Hypothalamus (tissue), 51 donors: ENCODE measurements at places on chromosomes 5 and 9.

DNA sequence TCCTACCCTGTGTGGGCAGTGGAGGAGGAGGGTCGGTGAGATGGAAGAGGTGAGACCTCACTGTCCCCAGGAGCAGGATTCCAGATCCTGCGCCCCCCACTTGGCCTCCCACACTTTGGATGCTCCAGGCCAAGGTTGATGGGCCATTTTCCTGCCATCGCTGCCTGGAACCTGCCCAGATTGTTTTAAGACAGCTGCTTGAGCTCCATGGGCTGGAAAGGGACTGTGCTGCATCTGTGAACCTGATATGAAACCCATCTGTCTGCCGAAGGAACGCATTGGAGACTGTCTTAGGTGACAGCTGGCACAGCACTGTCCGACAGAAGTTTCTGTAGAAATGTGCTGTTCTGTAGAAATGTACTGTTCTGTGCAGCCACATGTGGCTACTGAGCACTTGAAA is 72.7 kb upstream of the SLC25A48 start:
- DNase-seq = no peak

DNA sequence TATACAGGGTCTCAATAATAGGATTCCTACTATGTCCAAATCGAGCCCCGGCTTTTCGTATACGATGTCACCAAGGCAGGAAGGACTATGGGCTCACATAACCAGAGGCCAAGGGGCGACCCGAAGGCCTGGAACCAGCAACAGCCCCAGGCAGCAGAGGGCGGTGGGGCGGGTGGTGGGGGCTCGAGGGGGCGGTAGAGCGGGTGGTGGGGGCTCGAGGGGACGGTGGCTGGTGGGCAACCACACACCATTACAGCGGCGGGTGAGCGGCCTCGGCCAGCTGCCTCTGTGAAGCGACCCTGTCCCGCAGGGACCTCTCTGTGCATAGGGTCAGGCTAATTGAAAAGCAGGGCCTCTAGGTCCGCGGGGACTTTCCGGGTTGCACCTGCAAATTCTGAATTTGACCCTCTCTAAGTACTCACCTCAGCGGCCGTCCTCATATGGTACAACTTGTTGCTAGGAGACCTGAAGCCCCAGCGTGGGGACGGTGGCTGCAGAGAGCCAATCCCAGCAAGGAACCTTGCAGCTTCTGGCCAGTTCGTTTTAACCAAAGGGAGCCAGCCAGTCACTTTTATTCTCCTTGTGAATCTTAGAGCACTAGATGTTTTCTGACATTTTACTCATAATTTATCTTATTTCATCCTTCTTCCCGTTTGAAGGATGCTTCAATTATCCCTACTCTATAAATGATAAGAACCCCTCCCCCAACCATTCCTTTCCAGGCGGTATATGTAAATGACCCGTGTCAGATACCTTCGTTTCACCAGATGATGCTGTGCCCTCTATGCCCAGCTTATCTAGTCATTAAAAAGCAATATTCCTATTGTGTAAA is at the start of gene NME5:
NME5 (minus strand) TSS at position 480 of the 832 bp plus-strand sequence. CDS start 648 bp downstream, outside the sequence.
- DNase-seq = peak; percentile 66

- no peak for DNase-seq
Observed at GRCh38 chr5:35325836-35326235, 95.5 kb upstream of the PRLR start.

DNA sequence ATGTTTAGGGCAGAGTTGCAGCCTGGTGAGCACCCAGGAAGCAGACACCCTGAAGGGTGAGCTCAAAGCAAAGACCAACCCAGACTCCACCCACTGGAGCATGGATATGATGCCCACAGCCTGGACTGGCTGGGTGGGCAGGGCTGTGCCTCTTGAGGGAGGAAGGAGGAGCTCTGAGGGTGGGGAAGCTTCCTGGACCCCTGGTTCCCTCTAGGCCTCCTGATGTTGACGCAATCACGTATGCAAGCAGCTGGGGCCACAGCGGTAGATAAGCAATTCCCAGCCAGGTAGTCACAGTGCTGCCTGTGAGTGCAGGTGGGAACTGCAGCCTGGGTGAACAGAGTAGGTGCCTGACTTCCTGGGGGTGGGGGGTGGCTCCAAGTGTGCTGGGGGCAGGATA is 271.5 kb downstream of the CDK5RAP2 start:
- DNase-seq = no peak

DNA sequence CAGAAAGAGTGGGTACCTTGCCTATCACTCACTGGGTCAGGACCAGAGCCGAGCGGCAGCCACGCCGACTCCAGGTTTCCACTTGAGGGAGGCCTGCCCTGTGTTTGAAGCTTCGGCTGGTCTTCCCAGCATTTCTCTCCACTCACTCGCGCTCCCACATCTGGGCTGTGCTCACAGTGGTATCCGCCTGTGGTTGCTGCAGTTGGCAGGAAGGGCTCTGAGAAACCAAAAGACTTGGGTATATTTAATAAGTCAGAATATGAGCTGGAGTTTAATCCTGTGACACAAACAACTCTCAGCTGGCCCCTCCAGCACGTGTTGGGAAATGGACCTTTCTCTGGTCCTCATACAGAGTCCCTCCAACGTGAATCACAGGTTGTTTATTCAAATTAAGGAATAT is 70.9 kb downstream of the SPRY4 start:
- no peak for DNase-seq

- DNase-seq = no peak
Observed at GRCh38 chr9:109329638-109330258, 8.9 kb upstream of the EPB41L4B start.

GRCh38 chr9:88988796-88989641 is 2.2 kb upstream of the S1PR3 start:
- DNase-seq = no peak

- DNase-seq = no peak
Observed at GRCh38 chr9:91628892-91629291, 205.3 kb upstream of the NFIL3 start.

- no peak for DNase-seq
Observed at GRCh38 chr9:4020755-4021296, 279.0 kb downstream of the GLIS3 start.

DNA sequence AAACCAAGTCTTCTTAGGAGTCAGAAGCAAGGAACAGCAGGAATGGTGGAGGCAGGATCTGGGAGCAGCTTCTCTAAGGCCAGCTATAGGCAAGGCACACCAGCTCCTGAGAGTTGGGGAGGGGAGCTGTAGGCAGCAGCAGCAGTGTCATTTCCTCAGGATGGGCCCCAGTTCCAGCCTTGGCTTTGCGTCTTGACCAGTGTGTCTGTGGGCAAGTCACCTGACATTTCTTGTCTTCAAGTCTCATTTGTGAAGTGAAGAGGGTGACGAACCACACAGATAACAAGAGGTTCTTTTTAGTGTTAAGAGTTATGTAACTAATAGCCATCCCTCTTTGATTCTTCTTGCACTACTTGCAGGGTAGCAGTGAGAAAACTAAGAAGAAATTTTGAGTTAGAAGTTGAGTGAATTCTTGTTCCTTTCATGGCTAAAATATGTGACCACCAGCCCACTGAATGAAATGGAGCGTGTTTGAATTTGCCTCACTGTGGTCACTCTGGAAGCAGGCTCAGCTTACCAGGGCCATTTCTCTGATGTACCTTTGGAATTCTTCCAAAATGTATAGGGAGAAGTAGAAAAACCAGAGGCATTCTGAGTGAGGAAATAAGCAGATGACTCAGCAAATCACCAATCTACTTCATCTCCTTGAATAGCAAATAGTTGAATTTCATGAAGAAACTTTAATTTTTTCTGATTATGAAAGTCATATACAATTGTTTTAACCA is 42.4 kb downstream of the RHOBTB3 start:
- DNase-seq = no peak

GRCh38 chr9:95147452-95148207 is 169.9 kb downstream of the FANCC start:
- no peak for DNase-seq

- DNase-seq = no peak
Observed at GRCh38 chr9:130343445-130343918, 77.9 kb downstream of the HMCN2 start.

- DNase-seq = no peak
Observed at GRCh38 chr5:34455098-34455497, 201.0 kb upstream of the RAI14 start.

DNA sequence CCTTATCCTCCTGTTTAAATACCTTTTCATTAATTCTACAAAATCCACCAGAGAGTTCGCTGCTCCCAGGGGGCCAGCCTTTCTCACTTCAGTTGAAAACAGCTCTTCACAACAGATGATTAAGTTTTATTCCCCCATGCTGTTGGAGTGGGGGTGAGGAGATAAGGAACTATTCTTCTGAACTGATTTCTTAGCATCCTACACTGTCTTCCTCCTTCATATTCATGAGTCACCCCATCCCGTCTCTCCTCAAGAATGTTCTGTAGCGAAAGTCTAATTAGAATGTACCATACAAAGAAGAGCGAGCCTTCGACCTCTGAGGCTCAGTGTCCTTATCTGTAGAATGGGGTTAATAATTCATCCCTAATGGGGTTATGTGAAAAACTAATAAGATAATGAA is 138.0 kb downstream of the PIK3R1 start:
- DNase-seq = no peak

DNA sequence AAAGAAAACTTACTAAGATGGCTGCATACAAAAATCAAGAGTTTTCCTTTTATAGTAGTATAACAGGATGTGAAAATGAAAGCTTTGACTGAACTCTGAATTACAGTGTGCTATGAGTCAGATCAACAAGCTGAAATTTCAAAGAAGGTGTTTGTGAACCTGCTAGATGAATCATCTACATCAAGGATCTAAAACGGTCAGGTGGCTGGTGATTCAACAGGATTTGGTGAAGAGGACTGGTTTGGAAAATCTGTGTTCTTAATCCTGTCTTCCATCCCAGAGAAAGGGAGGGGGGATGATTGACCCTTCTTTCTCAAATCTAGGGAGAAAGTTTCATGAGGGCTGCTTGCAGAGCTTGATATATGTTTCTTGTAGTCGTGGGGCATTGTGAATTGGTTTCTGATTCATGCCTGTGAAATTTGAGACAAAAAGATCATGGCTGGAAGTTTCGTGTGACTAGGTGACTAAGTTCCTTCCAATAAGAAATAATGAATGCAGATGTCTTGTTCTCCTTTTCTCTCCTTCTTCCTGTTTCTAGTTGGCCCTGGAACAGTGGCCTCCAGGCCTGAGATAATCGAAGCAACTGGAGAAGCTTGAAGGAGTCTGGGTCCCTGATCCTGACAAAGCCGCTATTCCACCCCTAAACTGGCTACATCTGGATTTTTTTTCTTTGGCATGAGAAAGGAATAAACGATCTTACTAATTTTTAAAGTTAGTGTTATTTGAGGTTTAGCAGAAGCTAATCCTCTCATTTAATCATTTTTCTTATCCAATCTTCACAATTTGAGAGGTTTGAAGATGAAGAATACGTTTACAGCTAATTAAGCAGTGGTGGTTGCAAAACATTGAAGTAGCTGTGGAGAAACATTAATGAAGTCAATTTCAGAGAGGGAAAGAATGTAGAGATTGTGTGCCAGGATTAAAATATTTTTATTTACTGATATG is 67.2 kb downstream of the MRPS30 start:
- no peak for DNase-seq

- DNase-seq = no peak
Observed at GRCh38 chr9:89637787-89638186, 33.0 kb downstream of the GADD45G start.

DNA sequence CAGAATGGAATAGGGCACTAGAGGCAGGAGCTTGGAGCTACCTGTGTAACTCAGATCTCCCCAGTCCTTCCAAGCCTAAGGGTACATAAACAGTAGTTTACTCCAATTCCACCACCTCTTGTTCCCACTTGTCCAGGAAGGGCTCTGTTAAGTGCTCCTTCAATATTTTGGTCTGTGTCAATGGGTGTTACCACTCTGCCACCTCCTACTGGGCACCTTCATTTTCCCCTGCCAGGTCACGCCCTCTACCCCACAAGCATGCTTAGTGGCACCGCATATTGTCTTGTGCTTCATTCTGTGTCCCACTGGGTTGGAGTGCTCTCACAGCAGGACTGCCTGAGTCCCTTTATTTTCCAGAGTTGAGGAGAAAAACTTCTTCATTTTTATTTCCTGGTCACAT is 459.8 kb downstream of the ARHGEF28 start:
- DNase-seq = no peak

- DNase-seq = no peak
Observed at GRCh38 chr9:113148781-113149510, 1.9 kb upstream of the SLC31A2 start.

GRCh38 chr5:167822241-167822640 is 469.2 kb upstream of the WWC1 start:
- no peak for DNase-seq

GRCh38 chr9:4119778-4120554 is 179.9 kb downstream of the GLIS3 start:
- DNase-seq = no peak

DNA sequence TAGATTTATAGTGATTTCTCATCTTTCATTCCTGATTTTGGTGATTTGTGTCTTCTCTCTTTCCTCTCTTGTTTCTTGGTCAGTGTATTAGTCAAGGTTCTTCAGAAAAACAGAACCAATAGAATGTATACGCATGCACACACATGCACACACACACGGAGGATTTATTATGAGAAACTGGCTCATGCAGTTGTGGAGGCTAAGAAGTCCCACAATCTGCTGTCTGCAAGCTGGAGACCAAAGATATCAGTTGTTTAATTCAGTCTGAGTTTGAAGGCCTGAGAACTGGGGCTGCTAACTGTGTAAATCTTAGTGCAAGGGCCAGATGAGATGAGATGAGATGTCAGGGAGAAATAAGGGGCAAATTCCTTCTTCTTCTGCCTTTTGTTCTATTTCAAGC is 5.7 kb upstream of the RPS23 start:
- no peak for DNase-seq

DNA sequence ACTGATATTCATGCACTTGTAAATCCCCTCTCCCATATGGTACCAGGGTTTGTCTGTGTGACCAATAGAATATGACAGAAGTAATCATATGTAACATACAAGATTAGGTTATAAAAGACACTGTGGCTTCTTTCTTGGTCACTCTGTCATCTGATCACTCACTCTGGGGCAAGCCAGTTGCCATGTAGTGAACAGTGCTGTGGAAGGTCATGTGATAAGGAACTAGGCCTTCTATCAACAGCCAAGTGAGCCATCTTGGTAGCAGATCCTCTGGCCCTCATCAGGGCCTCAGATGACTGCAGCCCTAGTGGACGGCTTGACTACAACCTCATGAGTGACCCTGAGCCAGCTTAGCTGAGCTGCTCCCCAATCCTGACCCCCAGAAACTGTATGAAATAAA is 30.0 kb upstream of the MATR3 start:
- DNase-seq = no peak

- DNase-seq = no peak
Observed at GRCh38 chr5:40547557-40547956, 132.2 kb upstream of the PTGER4 start.

- DNase-seq = no peak
Observed at GRCh38 chr5:306011-306805, 15.3 kb upstream of the AHRR start.
